ENCODE measurements at places on chromosomes 12 and 14.
A peak's percentile ranks its signal among the peaks of the same experiment; 100 is the strongest.

- no peak for DNase-seq
These were observed 259.2 kb upstream of the CRY1 start for GRCh38 chr12:107352347-107353081.

- peak; percentile 65 for DNase-seq
These were observed 42.0 kb downstream of the GPHB5 start for GRCh38 chr14:63276492-63277342.

DNA sequence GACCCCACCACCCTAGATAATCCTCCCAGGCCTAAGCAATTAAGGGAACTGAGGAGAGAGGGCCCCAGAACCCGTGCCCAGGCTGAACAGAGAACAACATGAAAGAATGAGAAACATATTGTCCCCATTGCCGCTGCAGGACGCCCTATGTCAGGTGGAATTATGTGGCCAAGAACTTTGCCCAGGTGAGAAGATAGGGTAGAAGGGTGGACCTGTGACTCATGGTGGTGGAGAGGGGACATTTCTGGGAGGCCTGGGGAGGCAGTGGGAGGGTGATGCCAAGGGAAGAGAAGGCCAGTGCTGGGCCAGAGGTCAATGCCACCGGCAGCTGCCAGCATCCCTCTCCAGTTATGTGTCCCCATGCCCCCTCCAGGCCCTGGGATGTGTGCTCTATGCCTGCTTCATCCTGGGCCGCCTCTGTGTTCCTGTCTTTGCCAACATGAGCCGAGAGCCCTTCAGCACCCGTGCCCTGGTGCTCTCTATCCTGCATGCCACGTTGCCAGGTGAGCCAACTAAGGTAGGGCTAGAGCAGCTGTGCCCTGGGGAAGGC lies 15.5 kb downstream of the SOAT2 start:
- no peak for DNase-seq

DNA sequence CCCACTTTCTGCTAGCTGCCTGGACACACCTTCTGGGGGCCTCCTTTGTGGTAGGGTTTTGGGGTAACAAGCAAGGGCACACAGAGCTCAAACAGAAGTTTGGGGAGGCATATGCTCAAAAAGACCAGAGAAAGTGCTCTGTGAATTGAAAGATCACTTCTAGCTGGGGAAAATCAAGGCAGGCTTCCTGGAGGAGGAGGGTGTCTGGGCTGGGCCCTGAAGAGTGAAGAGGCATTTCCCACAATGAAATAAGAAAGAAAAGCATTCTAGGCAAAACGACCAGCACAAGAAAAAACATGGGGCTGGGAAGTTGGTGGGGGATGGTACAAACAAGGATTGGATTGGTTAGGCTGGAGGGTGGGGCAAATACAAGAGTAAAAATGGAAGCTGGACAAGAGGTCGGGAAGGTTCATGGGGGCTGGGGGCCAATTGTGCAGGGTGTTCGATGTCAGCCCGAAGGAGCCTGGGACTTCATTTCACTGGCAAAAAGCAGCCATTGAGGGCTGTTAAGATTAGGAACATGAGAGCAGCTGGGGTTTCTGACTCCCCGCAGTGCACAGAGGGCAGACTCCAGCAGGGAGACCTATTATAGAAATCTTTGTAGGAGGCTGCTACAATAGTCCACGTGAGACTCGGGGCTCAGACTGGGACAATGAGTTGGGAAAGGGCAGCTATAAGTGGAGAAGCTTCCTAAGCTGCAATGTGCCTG lies 51.5 kb upstream of the CMKLR1 start:
- DNase-seq, result no peak

- no peak for DNase-seq
These were observed 7.8 kb downstream of the C1RL start for GRCh38 chr12:7101047-7101693.

DNA sequence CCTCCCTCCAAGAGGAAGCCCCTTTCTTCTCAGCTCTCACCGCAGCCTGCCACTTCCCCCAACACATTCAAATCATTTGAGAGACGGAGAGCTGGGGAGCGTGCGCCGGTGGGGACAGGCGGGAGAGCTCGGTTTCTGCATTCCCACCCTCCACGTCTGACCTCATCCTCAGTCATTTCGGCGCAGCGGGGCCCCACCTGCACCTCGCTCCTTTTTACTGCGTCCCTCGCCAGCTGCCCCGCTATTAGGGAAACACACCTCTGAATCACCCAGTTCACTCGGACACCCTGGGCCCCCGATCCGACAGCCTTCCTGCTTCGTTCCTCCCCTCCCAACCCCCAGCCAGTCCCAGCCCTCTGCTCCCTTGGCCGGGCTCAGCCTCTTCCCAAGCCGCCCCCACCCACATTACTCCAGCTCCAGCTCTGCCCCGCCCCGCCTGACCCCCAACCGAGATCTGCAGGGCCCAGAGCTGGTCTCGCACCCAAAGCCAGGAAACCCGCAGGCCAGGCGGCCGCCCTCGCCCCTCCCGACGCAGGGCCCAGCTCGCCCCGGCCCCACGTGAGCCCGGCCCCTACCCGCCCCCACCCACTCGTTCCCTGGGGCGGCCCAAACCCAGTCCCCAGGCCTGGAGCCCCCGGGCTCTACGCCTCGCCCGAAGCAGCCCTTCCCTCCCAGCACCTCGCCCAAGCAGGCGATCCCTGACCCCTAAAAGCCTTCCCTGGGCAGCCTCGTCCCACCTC lies 783 bp downstream of the CORO1C start:
- no peak for DNase-seq

DNA sequence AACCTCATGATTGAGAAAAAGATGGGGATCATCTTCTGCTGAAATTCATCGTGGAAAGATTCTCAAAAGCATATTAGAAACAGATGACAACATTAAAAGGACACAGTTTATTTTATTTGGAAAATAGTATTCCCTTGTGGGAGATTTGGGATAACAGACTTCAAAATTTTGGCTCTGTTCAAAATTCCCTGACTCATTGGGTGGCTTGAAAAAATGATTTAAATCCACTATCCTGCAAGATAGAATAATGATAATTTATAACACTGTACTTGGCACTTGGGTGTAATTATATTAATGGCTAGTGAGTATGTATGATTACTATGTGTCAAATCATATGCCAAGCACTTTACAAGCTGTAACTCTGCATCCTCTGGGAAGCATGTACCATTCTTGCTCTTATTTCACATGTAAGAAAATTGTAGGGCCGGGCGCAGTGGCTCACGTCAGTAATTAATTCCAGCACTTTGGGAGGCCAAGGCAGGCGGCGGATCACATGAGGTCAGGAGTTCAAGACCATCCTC lies 128.8 kb downstream of the LMNTD1 start:
- DNase-seq, result no peak

GRCh38 chr12:63018273-63018672 lies 83.3 kb upstream of the PPM1H start:
- DNase-seq, result peak; percentile 71

DNA sequence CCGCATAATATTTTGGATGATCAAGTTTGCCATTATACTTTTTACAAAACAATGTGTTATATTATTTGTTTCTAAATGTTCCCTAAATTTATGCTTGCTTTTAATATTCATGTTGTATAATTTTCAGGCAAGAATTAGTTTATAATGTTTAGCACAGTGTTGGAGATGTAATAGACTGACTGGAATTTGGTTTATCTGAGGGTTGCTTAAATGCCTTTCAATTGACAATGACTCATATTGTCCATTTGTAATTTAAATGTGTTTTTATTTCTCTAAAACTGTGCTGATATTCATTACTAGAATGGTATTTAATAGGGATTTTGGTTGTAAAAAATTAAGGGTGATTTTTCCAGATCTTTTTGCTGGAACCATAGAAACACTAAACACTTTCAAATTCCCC lies 788.4 kb downstream of the SLC6A15 start:
- DNase-seq, result no peak

- DNase-seq, result no peak
These were observed 380.1 kb downstream of the ZFP36L1 start for GRCh38 chr14:68412505-68413465.

DNA sequence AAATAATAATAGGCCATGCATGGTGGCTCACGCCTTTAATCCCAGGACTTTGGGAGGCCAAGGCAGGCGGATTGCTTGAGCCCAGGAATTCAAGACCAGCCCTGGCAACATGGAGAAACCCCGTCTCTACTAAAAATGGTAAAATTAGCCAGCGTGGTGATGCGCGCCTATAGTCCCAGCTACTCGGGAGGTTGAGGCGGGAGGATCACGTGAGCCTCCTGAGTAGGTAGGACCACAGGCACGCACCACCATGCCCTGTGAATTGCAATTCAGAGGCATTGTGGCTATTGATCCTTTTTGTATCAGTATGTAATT lies 2.3 kb downstream of the ARHGDIB start:
- DNase-seq, result no peak

GRCh38 chr12:27711317-27711682 lies 668 bp downstream of the MRPS35 start:
- no peak for DNase-seq

DNA sequence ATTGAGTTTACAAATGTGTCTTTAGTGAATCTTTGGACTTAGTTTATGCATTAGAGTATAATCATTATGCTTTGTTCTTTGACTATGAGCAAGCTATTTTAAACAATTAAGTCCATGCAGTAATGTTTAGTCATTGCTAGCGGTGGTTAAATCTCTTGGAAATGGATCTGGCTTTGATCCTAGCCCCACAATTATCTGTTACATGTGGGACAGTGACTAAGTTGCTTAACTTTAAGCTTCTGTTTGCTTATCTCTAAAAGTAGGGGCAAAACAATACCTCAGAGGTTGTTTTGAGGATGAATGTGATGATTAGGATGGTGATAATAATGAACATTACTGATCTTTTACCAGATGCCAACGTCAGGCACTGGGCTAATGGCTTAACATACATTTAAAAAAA lies 124.2 kb downstream of the NPAS3 start:
- no peak for DNase-seq

- no peak for DNase-seq
These were observed 2.9 kb upstream of the RAB35 start for GRCh38 chr12:120119271-120119973.

GRCh38 chr12:101116911-101117310 lies 93.1 kb downstream of the SLC5A8 start:
- DNase-seq, result no peak

DNA sequence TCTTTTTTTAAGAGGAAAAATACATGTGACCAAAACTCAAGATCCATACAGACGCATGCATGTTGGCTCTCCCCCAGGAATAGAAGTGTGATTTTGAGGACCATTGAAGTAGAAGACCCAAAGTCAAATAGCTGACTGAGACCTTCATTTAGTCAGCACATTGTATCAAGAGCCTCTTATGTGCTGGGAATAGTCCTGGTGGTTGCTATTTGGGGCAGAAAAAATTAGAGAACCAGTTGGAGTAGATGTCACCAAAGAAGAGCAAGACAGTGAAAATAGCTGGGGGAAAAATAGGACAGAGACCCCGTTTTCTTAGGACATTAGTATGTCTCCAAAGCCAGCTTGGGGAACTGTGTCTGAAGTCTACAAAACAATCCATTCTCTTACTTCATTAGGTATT lies 93.6 kb downstream of the PELI2 start:
- DNase-seq, result no peak

DNA sequence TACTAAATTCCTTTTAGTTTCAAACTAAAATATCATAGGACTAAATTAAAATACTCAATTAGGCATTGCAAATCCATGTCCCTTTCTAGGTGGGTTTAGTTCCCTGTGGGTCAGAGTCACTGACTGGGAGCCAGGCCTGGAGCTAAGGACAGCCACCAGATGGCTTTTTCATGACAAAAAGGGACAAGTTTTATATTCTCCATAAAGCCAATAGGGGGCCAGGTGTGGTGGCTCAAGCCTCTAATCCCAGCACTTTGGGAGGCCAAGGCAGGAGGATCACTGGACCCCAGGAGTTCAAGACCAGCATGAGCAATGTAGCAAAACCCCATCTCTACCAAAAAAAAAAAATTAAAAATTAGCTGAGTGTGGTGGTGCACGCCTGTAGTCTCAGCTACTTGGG lies 35.4 kb upstream of the EIF5 start:
- DNase-seq, result no peak

- no peak for DNase-seq
These were observed 764 bp downstream of the DYNLL1 start for GRCh38 chr12:120496413-120497340.

GRCh38 chr14:22847661-22848341 lies 11.4 kb downstream of the MMP14 start:
- peak; percentile 87 for DNase-seq

Data from foreskin melanocyte (primary cell).